HFFc6 (cell line): ENCODE measurements at places on chromosomes 2 and 18. TPM values are rescaled to one million over a fixed set of nuclear protein-coding genes. Genes with fewer than 3 reads are reported as not detected.
A peak's percentile ranks its signal among the peaks of the same experiment; 100 is the strongest.

Gene LHCGR
- total RNA-seq: not detected in 3 replicates

Gene L3MBTL4
- not detected in 3 replicates for total RNA-seq

Gene GKN2
- not detected in 3 replicates for total RNA-seq

Gene BMP10
- total RNA-seq: not detected in 3 replicates

Gene ADCYAP1
- not detected in 3 replicates for total RNA-seq

Gene PROKR1
- total RNA-seq: not detected in 3 replicates

DNA sequence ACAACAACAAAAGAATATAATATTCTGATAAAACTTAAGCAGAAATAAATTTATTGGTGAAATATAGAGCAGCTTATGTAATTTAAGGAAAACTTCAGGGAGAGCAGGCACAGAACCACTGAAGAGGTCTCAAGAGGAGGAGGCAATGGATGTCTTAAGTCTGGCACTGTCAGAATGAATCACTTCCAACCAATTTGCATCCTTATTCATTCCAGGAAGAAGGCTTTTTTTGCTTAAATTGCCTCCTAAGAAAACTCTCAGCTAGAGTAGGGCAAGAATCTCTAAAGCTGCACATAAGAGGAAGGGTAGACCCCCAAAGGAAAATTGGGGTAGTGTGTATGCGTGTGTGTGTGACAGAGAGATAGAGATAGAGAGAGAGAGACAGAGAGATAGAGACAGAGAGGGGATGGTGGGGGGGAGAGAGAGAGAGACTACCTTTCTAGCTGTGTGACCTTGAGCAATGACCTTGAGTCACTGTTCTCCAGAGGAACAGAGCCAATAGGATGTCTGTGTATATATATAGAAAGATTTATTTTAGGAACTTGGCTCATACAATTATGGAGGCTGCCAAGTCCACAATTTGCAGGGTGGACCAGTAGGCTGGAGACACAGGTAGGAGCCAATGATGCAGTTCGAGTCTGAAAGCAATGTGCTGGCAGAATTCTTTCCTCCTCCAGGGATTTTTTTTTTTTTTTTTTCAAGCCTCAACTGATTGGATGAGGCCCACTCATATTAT lies 96.4 kb upstream of the LINC00305 start:
- H3K27ac ChIP-seq: no peak overlapping the region
- no peaks in the 10 kb centered on the region for H3K27me3 ChIP-seq
- H3K4me3 ChIP-seq: no peak overlapping the region

DNA sequence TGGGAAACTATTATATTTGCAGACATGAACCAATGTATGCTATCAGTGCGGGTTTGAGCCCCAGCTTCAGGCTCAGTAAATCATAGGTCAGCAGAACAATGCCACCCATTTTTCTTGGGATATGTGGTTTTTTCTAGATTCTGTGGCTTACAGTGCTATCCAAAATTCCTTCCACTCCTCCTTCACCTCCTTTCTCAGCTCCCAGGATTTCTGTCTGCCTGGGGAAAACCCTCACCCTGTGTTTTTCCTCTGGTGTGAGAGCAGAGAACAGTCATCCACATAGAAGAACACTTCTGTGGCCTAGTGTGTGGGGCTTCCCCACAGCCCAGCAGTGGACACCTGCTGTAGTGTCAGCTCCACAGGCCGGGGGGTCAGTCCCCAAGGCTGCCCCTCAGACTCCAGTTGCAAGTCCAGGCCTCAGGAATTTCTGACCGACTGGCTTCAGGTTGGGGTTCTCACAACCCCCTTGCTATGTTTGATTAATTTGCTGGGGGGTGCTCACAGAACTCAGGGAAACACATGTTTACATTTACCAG lies 238.2 kb downstream of the LDLRAD4 start:
- no peaks in the 10 kb centered on the region; the same call in 1 of the 2 replicates for H3K36me3 ChIP-seq
- H3K27me3 ChIP-seq: peaks cover 15% of the 10 kb centered on the region; the same call in 1 of the 2 replicates
- DNase-seq: no peak
- H3K4me3 ChIP-seq: no peak overlapping the region
- H3K27ac ChIP-seq: no peak overlapping the region
- peaks cover 7% of the 10 kb centered on the region; the same call in 1 of the 2 replicates for H3K4me1 ChIP-seq

GRCh38 chr2:84131278-84131830 lies 327.7 kb downstream of the SUCLG1 start:
- no peaks in the 10 kb centered on the region for H3K27me3 ChIP-seq
- no peak overlapping the region for H3K4me3 ChIP-seq
- H3K27ac ChIP-seq: no peak overlapping the region
- 0 out of 2 replicates have a peak, but pooled peaks cover 4% of the 10 kb centered on the region for H3K36me3 ChIP-seq
- no peaks in the 10 kb centered on the region for H3K4me1 ChIP-seq

DNA sequence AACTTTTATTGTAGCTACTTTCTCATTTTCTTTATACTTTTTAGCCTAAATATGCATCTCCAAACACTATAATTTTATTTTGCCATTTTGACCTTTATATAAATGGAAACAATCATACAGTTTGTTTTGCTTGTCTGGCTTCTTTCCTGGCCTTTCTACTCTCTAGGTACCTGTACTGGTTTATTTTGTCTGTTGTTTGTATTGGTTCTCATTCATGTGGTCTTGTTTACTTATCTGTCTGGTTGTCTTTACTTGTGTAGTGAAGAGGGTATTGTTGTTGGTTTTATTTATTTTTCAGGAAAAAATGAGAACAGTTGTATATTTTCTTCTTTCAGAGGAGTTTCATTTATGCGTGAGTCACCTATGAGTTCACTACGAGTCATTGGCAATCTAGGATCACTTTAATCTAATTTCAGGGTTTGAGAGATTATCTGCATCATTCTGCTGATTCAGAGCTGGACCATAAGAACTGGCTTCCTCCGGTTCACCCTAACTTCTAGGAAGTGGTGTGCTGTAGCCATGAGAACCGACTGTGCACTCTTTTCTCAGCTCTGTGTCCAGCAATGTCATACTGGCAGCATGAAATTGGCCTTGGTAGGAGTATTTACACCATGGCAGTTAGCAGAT lies 33.1 kb upstream of the HDAC4 start:
- no peak overlapping the region for H3K4me3 ChIP-seq
- no peak overlapping the region for H3K27ac ChIP-seq
- peak; percentile 7 for DNase-seq
- H3K36me3 ChIP-seq: no peaks in the 10 kb centered on the region
- peaks cover 4% of the 10 kb centered on the region for H3K27me3 ChIP-seq

DNA sequence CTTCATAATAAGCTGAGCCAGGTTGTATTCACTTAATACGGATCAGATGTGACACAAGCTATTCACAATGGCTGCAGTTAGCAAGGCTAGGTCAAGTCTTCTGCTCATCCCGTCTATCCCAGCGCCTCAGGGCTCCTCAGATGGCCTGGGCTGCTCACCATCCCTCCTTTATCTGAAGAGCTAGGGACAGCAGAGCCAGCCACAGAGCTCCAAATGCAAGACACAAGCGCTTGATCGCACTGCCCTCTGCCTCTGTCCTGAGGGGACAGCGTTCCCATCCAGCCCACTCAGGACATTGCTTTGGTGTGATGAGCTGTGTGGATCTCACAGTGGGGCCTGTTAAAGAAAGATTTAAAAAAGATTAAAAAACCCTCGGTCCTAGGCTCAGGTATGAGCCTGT lies 254.4 kb upstream of the HS6ST1 start:
- no peak overlapping the region for H3K27ac ChIP-seq
- H3K36me3 ChIP-seq: no peaks in the 10 kb centered on the region
- no peak overlapping the region for H3K4me3 ChIP-seq
- no peaks in the 10 kb centered on the region for H3K4me1 ChIP-seq
- DNase-seq: no peak
- H3K27me3 ChIP-seq: peaks cover 6% of the 10 kb centered on the region

DNA sequence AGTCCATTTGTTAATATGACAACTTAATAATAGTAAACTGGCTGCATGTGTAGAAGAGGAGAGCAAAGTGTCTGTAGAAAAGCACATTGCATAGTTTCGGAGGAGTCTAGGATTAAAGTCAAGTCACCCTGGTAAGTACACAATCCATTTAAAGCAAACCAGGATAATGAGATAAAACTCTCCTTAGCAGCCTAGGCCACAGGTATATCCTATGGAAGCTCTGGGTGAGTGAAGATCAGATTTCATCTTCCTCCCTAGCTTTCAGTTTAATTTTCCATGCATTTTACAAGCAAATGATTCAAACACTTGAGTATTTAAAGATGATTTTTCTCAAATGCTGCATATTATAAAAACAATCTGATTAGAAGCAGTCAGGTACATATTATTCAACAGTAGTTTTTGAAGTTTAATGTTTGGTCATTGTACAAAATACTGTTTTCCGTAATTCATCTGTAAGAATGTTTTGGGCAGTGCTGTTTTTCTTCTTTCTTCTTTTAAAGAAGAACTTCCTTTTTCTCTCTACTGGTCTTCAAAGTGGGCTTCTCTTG lies 10.2 kb downstream of the CERS6 start:
- H3K4me1 ChIP-seq: peaks cover 16% of the 10 kb centered on the region; the same call in 1 of the 2 replicates
- no peaks in the 10 kb centered on the region for H3K36me3 ChIP-seq
- DNase-seq: no peak
- H3K27me3 ChIP-seq: no peaks in the 10 kb centered on the region
- H3K27ac ChIP-seq: no peak overlapping the region

GRCh38 chr18:39951142-39951720 lies 2003.8 kb upstream of the PIK3C3 start:
- no peaks in the 10 kb centered on the region; the same call in none of the 2 replicates for H3K36me3 ChIP-seq
- DNase-seq: peak; percentile 39
- H3K4me1 ChIP-seq: peaks cover 20% of the 10 kb centered on the region; the same call in 1 of the 2 replicates
- H3K27ac ChIP-seq: peak overlapping the region; percentile 50; the same call in 1 of the 2 replicates
- H3K27me3 ChIP-seq: peaks cover 1% of the 10 kb centered on the region; the same call in 1 of the 2 replicates
- H3K4me3 ChIP-seq: no peak overlapping the region

- DNase-seq: peak; percentile 36
- no peaks in the 10 kb centered on the region for H3K36me3 ChIP-seq
- peak overlapping the region; percentile 98 for H3K27ac ChIP-seq
- H3K27me3 ChIP-seq: no peaks in the 10 kb centered on the region; the same call in 1 of the 2 replicates
- H3K4me3 ChIP-seq: no peak overlapping the region
- 0 out of 2 replicates have a peak, but pooled peaks cover 11% of the 10 kb centered on the region for H3K4me1 ChIP-seq
These were observed 11.1 kb upstream of the DCTN1 start for GRCh38 chr2:74391209-74391579.

DNA sequence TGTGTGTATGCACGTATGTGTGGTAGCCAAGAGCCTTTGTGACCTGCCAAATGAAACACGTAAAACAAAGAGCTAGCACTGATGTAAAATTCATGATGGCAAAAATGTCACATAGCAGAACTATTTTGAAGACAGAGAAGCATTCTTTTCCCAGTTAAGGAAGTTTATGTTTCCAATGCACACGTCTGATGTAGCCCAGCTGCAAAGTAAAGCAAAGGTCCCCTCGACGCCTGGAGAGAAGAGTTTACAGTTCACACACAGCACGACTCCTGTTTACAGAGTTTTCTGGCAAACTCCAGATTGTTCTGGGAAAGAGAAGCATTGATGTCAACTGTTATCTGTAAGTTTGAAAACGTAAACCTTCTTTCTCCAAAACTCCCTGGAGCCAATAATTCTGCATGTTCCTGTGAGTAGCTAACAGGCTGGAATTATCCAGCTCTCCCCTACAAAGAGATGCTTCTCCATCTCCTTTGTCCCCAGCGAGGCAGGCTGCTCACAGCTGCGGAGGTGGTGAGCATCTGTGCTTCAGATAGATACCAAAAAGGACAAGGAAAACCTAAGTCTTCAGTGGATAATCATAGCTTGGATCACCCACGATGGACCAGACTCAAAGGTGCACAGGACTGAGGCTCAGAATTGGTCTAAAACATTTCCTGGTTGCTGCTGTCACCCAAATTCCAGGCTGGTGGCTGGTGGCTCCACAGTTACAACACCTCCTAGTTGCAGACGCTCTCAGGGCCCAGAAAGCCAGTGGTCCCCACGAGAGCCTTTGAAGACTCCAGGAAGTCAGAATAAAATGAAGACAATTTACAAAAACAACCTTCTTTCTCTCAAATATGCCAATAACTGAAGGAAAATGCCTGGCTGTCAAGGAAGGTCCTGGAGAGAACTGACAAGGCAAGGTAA lies 87.4 kb downstream of the COL6A3 start:
- H3K36me3 ChIP-seq: peaks cover 55% of the 10 kb centered on the region
- peak overlapping the region; percentile 77 for H3K27ac ChIP-seq
- H3K4me1 ChIP-seq: peaks cover 68% of the 10 kb centered on the region
- H3K27me3 ChIP-seq: peaks cover 18% of the 10 kb centered on the region
- DNase-seq: no peak

DNA sequence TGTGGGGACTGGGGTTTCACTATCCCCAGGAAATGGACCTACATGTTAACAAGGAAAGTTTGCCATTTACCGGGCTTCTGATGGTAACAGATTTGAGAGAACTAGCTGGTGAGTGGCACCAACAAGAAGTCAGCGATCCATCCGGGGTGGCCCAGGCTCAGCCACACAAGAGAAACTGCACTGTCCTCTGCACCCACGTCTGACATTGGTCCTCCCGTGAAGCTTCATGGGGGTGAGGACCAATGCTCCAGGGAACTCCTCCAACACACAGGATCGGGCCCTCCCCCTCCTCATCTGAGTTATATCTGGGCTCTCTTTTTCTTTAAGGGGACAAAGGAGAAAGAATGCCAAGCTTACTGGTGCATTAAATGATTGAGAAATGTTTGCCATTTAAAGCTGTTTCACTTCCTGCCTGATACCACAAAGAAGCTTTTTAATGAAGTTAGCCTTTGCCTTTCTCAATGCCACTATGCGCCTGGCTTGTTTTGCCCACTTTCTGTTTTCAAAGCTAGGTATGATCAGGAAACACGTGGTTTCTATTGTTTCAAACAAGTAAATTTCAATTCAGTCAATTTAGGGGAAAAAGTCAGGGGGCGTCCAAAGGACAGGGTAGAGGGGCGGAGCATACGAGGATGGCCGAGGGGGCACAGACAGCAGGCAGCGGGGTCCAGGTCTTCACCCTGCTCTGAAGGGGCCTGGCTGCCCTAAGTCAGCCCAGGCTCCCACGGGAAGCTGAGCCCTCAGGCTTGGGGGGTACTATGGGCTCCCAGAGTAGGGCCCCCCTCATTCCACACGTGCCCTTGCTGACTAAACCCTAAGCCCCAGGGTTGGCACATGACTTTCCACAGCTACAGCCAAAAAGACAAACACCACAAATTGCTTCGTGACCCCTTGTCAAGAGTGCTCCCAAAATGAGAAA lies 204.0 kb upstream of the ID2 start:
- H3K4me3 ChIP-seq: no peak overlapping the region
- peaks cover 21% of the 10 kb centered on the region for H3K27me3 ChIP-seq
- no peaks in the 10 kb centered on the region for H3K36me3 ChIP-seq
- no peak overlapping the region for H3K27ac ChIP-seq
- no peak for DNase-seq
- H3K4me1 ChIP-seq: no peaks in the 10 kb centered on the region

DNA sequence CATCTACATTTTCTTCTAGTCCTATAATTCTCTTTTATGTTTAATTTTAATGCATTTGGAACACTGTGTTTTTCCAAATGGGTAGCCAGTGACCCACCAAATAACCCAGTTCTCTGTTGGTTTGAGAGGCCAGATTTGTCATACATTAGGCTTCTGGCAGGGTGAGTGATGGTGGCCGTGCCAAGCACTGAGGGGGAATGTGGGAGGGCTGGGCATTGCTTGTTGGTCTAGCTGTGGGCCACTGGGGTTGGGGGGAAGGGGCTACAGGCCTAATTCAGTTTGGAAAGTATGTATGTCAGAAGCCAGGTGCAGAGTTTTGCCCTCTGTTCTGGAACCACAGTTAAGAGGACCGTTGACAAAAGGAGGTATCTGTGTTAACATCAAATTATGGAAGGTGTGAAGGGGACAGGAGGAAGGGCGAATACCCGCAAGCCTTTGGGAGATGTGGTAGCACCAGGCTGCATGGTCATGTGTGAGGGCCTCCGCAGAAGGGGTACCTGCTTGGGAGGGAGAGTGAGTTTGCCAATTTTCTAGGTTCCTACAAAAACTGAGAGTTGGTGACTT lies 38.1 kb upstream of the SCLY start:
- no peaks in the 10 kb centered on the region; the same call in 1 of the 2 replicates for H3K27me3 ChIP-seq
- no peak overlapping the region for H3K27ac ChIP-seq
- no peak for DNase-seq
- H3K36me3 ChIP-seq: peaks cover 22% of the 10 kb centered on the region
- H3K4me3 ChIP-seq: no peak overlapping the region

GRCh38 chr2:40095000-40095399 lies 315.9 kb upstream of the THUMPD2 start:
- peak; percentile 86 for DNase-seq
- H3K4me3 ChIP-seq: peak overlapping the region; percentile 23
- H3K27ac ChIP-seq: peak overlapping the region; percentile 92
- H3K36me3 ChIP-seq: peaks cover 9% of the 10 kb centered on the region
